ENCODE measurements at places on chromosomes 4 and X.

GRCh38 chrX:120429776-120430540, 39.1 kb downstream of the LAMP2 start:
- DNase-seq = no peak

GRCh38 chr4:125705681-125706080, 390.9 kb downstream of the FAT4 start:
- no peak for DNase-seq

DNA sequence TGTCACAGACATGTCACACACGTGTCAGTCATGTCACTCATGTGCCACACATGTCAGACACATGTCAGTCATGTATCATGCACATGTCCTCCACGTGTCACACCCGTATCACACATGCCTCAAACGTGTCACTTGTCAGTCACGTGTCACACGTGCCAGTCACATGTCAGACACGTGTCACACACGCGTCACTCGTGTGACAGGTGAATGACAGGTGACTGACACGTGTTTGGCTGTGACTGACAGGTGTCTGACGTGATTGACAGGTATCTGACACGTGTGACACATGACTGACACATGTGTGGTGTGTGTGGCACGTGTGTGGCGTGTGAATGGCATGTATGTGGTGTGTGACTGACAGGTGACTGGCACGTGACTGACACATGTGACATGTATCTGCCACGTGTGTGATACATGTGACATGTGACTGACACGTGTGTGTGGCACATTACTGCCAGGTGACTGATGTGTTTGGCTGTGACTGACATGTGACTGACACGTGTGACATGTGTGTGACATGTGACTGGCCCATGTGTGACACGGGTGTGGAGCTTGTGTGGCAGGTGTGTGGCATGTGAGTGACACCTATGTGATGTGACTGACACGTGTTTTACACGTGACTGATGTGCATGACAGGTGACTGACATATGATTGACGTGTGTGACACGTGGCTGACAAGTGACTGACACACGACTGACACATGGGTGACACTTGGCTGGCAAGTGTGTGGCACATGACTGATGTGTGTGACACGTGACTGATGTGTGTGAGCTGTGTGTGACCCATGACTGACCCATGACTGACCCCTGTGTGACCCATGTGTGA, 90.7 kb upstream of the GPC3 start:
- DNase-seq = no peak

- no peak for DNase-seq
Observed at GRCh38 chr4:98341309-98341708, 80.1 kb downstream of the RAP1GDS1 start.

DNA sequence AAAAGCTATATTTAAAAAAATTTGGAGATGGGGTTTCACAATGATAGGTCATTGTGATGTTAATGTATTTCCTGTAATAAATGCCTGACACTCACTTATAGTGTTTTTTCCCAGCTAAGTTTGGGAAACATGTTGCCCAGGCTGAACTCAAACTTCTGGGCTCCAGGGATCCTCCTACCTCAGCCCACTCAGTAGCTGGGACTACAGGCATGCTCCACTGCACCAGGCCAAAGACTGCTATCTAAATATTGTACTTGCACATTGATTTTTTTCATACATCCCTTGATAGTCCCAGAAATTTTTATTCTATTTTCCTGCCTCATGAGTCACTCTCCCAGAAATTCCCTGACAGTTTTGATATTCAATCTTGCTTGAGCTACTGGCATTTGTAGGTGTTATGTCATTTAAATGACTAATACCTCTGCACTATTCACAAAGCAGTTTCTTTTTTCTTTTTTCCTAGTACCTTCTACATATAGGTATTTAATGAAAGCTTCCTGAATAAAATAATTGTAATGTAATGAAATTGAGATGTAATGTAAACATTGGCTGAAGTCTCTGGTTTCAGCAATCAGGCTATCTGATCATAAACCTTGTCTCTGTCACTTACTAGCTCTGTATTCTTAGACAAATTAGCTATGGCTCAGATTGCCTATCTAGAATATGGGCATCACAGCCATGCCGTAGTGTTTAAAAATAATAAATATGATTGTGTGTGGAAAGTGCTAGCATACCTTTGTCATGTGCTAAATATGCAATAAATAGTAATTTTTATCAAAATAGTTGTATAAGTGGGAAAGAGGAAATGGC, 1973.0 kb upstream of the AGA start:
- no peak for DNase-seq

- no peak for DNase-seq
Observed at GRCh38 chrX:41449131-41449530, 2.0 kb downstream of the NYX start.

GRCh38 chr4:54063737-54064316, 578 bp downstream of the CHIC2 start:
- DNase-seq = peak; percentile 1

DNA sequence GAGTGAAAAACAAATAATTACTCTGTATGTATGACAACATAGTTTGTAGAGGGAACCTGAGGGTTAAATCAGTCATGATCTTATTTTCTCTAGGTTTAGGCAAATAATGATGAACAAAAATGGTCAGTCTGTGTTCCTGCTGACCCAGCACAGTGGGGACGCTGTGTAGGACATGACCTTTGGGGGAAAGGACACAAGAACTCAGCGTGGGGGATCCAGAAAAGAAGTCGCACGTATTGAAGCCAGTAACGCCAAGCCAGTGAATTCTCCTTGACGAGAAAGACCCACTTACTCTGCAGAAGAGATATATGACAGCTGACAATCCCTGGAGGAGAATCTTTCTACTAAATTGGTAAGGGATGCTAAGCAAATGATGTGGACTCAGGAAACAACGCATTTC, 36.6 kb downstream of the HELT start:
- DNase-seq = no peak

DNA sequence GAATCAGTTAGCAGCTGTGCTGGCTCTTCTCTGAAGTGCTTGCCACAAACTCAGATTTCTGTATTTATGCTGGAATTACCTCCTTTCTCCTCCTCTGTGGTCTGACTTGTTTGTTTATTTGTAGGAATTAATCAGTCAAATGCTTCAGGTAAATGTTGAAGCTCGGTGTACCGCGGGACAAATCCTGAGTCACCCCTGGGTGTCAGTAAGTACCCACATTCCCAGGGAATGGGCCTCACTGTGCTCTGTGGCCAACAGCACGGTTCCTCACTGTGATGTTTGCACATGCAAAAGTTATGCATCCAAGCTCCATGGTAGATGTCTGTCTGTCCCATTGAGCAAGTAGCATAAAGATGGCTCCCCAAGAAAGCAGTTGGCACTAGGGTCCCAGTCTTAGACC, 169.9 kb downstream of the DCLK2 start:
- no peak for DNase-seq

GRCh38 chr4:143531788-143532491, 18.4 kb downstream of the SMARCA5 start:
- no peak for DNase-seq

DNA sequence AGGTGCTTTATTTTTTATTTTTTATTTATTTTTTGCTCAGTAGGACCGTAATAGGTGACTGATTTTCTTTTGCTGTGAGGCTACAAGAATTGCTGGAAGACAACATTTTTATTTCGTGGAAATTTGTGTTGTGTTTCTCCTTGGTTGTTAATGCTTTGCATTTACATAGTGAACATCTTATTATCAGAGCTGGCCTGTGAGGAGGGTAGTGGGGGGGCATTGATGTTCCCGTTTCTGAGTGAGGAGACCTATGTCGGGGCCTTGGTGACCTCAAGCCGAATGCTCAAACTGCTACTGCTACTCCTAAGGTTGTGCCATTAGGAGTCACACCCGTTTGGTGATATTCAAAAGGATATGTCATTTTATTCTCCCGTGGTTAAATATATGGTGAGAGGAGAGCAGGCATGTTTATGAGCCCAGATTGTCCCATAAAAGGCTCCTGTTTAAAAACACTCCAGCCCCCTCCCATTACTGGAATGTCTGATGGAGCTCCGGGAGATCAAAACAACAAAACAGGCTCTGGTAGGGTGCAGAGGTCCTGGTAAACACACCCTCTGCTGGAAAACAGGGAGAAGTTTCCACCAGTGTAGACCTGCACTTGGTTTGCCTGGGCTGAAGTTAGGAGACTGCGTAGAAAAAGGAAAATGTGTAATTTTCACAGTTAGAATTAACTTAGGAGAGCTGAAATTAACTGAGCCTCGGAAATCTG, 5.6 kb downstream of the PDGFRA start:
- no peak for DNase-seq

- DNase-seq = no peak
Observed at GRCh38 chr4:55933611-55934010, 15.1 kb upstream of the CEP135 start.

GRCh38 chr4:118417325-118417724, 64.5 kb upstream of the PRSS12 start:
- DNase-seq = no peak
